Peyer's patch (tissue), 4 donors: ENCODE measurements at places on chromosomes 4 and X.

DNA sequence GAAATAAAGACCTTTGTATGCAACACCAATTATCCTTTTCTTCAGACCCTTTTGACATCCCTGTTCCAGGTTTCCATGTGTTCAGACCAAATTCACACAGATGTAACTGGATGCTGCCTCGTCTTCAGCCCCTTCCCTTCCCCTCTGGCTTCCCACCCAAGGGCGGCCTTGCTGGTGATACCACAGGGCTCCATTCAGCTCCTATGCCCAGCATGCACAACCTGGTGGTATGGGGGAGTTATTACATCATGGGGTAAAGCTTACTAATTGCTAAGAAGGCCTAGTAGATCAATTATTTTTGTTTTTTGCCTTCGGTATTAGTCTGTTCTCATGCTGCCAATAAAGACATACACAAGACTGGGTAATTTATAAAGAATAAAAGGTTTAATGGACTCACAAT, 317.0 kb upstream of the CXXC4 start:
- no peak for DNase-seq

- DNase-seq: no peak
Observed at GRCh38 chr4:114312338-114312737, 286.3 kb upstream of the UGT8 start.

DNA sequence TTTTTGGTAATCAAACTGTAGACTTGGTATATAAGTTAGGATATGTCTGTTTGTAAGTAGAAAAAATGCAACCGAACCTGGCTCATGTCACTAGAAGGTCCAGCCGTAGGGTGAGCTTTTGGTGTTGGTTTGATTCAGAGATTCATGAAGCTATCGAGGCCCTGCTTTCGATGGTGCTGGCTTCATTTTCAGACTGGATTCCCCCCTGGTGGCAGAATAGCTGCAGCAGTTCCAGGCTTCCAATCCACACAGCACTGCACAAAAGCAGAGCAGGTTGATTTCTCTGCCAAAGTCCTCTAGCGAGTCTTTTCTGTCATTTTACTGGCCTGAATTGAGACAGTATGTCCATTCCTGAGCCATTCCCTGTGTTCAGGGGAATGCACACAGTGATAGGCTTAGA, 33.1 kb downstream of the PDK3 start:
- no peak for DNase-seq

- no peak for DNase-seq
Observed at GRCh38 chr4:6343939-6344408, 74.3 kb downstream of the WFS1 start.

DNA sequence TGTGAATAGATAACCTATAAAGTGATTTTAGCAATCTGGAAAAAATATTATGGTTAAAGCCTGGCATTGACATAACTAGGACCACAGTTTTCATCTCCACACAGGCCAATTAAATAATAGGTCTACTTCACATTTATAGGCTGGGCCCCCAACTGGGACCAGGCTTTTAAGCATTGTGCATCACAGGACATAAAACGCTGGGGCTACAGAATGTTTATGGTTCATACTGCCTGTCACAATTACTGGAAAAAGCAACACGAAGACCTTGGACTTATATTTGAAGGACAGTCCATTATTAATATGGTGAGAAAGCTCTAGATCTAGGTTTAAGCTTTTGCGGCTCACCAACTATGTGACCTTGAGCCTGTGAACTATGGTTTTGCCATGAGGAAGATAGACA, 94.2 kb downstream of the MFAP3L start:
- DNase-seq: no peak

GRCh38 chr4:171186700-171187099, 626.5 kb upstream of the GALNTL6 start:
- DNase-seq: no peak

- DNase-seq: peak; percentile 28
Observed at GRCh38 chrX:153769158-153769864, 5.3 kb downstream of the PLXNB3 start.

GRCh38 chr4:120664851-120665250, 257.7 kb downstream of the PRDM5 start:
- DNase-seq: no peak

DNA sequence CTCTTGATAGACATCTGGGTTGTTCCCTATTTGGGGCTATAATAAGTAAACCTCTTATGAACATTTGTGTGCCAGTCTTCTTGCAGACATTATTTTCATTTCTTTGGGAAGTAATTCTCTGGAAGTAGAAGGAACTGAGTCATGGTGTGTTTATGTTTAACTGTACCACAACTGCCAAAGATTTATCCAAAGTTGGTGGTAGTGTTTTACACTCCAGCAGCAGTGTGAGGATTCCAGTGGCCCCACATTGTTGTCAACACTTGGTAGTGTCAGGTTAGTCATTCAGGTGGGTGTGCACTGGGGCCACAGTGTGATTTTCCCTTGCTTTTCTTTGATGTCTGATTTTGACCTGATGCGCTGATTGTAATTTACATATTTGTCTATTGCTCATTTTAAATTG, 5.0 kb upstream of the UVSSA start:
- DNase-seq: no peak

GRCh38 chrX:108353452-108353851, 84.8 kb downstream of the COL4A6 start:
- DNase-seq: no peak

DNA sequence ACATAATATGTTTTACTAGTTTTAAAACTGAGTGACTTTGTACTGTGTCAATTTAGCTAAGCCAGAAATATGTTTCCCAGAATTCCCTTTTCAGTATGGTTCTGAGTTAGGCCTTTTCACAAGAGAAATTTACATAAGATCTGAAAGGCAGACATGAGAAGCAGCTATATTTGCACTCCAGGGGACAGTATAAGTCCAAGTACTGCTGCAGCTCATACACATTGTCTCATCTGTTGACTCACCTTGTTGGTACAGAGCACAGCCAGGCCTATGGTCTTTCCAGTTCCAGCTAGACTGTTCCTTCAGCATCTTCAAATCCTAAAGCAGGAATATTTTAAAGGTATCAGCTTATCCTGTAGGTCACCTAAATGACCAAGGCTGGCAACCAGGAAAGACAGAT, 53.5 kb downstream of the BMP3 start:
- no peak for DNase-seq

DNA sequence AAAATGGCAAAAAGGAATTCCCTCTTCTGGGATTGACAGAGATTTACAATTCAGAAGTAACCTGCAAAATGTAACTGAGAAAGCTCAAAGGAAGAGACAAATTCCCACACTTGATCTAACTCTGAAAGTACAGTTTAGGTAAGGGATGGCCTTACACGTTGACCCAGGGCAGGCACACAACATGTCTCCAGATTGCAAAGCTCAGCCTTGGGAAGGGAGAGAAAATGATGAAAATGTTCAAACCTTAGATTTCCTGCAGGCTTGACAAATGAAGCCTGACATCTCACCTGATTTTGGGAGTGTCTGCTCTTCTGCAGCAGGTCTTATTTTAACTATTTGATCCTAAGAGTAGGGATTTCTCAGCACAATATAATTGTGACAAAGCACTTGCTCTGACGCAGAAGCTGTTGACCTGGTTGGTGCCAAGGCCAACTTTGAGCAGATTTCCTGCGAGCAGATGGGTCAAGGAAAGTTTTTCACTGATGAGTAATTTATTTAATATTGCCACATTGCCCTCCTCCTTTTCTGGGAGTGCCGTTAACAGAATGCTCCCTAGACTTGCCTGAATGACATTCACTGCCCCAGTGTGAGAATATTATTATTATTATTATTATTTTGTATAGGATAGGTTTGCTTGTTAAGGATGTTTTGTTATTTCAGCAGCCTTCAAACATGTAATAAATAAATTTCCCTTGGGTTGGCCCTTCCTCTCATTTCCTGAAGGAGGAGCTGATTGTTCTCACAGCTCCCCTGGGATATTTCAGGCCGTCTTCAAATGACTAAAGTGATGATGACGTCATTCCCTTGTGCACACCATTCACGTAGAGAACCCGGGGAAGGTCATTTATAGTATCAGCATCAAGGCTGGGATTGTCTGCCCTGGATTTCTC, 157.1 kb downstream of the VEGFC start:
- no peak for DNase-seq

- no peak for DNase-seq
Observed at GRCh38 chrX:109187473-109188168, 294.3 kb downstream of the GUCY2F start.

- no peak for DNase-seq
Observed at GRCh38 chr4:61428950-61429349, 228.8 kb downstream of the ADGRL3 start.

DNA sequence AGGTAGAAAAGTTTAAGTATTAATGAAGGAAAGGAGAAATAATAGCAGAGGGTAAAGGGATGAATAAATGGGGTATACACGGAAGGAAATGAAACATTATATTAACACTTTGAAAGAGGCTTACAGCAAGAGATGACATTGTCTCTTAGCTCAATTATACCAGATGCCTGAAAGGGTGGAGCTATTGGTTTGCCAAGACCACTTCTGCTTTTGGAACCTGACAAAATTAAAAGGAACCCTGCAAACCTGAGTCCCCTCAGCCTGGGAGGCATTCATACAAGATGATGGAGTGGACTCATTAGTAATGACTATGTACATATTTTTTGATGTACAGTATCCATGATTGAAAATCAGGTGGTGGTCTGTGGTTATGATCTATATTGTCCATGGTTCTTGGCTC, 45.1 kb upstream of the HPF1 start:
- no peak for DNase-seq
